ENCODE measurements at places on chromosomes 5 and 9.

DNA sequence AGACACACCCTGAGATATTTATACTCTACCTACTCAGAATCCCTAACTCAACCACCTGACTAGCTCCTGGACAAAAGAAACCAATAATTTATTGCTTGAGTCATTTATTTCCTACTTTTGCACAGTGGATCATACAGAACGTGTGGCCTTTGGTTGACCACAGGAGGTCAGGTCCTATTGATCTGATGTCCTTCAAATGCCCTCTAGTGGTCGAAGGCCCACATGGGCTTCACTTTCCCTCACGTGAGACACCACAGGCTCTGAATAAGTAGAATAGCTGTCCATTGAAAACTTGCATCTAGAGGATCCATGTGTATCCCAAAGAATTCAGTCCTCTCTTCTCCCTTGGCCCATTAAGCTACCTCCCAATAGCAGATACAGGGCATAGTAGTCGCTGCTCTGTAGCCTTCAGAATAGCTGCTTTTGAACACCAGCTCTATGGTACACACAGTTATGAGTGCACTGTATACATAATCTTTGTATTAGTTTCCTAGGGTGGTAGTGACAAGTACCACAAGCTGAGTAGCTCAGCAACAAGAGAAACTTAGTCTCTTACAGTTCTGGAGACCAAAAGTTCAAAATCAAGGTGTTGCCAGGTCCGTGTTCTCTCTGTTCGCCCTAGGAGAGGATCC lies 177.6 kb upstream of the SMARCA2 start:
- no peak for DNase-seq

GRCh38 chr5:170173647-170174046 lies 59.1 kb upstream of the C5orf58 start:
- no peak for DNase-seq

GRCh38 chr5:21013237-21013636 lies 1025.2 kb upstream of the CDH18 start:
- DNase-seq: no peak

DNA sequence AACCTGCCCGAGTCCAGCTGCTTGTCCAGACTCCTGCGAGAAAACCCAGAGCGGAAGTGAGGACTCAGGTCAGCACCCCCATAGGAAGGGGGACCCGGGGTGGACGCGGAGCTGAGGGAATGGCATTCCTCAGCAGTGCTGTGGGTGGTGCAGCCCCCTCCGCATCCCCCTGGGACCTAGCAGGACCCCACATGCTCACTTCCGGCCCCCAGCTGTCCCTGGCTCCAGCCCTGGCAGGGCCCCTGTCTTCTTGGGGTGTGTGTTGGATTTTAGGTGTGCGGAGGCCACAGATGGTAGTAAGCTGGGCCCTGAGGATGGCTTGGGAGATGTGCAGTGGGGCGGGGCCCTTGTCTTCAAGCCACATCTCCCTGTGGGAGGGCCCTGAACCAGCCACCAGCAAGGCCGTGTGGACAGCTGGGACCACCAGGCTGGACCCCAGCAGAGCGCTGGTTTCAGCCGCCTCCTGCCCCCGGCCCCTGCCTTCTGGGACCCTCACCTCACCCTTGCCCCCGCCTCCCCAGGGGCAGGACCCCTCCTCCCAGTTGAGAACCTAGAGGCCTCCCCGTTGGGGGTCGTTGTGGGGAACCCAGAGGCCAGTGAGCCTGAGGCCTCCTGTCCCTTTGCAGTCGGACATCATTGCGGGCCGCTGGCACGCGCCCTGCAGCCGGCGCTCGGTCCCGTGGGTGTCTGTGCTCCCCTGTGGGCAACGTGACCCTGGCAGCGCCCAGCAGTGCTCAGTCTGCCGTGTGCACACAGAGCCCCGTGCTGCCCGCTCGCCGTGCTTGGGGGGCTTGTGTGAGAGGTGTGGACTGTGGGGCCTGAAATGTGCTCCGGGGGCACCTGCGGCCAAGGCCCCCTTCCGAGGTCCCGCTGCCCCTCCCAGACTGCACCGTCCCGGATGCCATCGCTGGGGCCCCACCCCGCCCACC lies 10.8 kb upstream of the SLC9A3 start:
- no peak for DNase-seq

- no peak for DNase-seq
Measured at GRCh38 chr5:14579731-14580397, 1.7 kb upstream of the OTULINL start.

- DNase-seq: peak; percentile 15
Measured at GRCh38 chr9:37262410-37262809, 142.0 kb downstream of the ZCCHC7 start.
